CD4-positive, alpha-beta T cell treated with Interleukin-6 at 100 ng/mL for 8 hours (primary cell): ENCODE measurements at places on chromosomes 1 and 21.

- DNase-seq, result no peak
Measured at GRCh38 chr1:179775009-179775408, 31.9 kb downstream of the FAM163A start.

DNA sequence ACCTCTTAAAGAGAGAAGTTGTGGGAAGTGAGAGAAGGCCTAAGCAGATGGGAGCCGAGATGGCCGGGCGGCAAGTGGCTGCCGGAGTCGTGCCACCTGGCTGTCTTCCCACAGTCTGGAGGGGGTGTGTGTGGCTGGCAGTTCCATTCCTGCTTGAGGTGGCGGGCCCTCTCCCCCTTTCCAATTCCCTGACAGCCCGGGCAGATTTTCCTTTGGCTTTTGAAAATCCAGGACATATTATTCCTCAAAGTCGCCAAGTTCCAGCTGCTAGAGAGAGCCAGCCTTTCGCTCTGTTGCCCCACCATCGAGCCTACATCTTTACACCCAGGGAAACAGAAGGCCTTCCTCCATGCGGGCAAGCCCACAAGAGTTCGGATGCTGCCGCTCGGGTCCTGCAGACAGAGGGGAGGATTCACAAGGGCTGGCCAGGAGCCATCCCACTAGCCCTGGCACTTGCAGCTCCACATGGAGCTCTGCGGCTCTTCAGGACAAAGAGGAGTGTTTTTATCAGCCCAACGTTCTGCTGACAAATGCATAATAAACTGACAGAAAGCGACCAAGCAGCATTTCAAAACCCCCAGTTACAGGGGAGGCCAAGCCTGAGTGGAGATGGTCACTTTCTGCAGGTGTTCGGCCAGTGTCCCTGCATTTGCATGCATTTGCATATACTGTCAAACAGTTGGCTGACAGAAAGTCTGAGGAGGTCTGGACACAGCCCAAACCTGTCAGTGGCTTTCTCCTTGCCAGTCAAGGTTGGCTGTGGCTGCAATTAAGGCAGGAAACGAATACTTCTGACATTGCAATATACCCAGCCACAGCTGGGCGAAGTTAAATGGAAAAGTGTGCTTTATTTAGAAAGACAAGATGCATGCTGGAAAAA is 45.9 kb downstream of the OLIG1 start:
- no peak for DNase-seq

- no peak for DNase-seq
Measured at GRCh38 chr1:230542054-230542453, 100.2 kb upstream of the COG2 start.

GRCh38 chr1:213122514-213122929 is 71.5 kb downstream of the RPS6KC1 start:
- peak; percentile 24 for DNase-seq

DNA sequence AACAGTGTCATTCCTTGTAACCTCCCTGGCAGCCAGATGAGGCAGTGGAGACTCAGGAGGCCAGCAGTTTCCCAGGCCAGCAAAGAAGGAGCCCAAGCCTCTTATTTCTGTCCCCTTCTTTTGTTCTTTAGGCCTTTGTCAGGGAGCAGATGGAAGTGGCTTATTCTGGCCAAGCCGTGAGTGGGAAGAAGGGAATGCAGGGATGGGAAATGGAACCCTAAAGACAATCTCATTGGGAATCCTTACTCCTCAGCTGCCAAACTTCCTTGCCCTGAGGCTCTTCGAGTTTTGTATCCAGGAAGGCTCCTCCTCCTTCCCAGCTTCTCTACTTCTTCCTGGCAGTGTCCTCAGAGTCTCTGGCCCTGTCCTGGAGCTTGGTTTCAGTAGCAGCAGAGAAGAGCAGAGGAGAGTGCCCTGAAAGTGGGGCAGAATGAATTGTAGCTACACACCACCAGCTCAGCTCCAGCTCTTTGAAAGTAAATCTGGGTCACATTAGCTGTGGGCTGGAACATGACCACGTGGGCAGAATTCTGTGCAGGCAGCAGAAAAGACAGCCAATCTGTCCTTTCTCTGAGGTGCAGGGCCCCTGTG is 63.9 kb downstream of the NDUFS5 start:
- no peak for DNase-seq

DNA sequence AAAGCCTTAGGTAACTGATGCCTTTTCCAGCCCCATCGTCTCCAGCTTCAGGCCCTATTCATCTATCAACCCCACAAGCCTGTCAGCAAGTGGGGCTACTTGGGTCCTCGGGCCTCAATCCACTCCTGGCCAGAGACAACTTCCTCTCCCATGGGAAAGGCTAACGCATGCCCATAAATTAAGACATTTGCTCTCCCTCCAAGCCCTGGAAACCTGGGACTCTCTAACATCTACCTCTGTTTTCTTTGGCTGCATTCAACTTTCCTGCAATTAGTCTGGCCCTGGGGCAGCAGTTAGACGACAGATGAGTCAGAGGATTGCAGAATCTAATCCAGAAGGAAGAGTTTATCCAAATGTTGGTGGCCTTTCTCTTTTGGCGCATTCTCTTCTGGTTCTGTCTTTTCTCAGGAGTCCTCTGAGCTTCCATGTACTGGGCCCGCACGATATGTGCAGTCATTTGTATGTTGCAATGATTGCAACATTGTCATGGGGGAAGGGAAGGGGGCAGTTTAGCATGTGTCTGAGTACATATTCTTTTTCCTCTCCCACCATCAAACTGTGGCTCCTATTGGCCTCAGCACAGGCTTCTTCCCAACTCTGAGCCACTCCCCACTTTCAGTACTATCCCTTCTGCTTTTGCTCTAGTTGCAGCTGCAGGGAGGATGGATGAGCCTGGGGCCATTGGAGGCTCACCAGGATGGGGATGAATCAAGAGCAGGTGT is 54.4 kb downstream of the NAV1 start:
- no peak for DNase-seq

DNA sequence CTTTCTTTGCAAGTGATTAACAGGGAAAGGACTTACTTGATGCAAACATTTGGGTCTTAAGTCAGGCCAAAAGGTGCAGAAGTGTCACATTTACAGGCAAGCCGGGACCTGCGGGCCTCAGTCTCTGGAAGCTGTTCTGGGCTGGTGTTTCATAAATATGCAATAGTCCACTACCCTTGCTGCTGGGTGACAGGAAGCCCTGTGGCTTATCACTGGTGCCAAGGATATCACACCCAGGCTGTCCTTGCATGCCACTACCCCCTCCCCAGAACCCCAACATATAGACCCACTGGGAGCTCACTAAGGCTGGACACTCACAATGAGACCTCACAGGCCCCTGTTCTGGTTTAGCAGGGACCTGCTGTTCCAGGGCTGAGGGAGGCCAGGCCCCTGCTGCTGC is 3.4 kb upstream of the LEFTY2 start:
- no peak for DNase-seq

DNA sequence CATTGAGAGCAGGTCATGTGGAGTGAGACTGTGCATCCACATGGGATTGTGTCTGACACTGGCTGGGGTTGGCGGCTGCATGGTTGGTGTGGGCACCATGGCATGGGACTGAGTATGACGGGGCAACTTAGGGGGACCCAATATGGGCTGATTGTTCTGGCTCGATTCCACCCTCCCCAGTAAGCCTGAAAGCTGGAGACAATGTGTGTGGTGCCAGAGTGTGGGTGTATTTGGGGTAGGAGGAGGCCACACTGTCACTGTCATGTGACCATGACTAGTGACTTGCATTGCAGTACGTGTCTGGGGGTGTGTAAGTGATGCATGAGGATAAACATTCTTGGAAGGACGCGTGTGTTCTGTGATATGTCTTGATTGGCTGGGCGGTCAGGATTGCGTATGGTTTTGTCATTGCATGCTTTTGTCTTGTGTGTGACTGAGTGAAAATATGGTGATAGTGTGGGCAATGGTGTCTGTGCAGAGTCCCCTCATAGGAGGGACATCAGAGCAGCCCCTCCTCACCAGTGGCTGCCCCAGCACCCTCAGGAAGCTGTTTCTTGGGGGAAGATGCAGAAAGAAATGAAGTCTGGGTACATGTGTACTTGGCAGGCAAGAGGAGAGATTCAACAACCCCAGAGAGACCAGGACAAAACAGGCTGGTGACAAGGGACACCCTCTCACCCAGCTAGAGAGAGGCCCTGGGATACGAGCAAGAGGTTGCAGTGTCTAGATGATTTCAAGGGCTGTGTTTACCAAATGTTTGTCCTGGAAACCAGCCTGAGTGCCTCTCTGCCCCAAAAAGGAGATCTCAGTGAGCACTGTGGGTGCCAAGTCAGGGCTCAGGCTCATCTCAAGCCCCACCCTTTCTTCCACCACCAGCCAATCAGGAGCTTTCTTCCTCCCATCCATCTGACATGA is 36.3 kb downstream of the SDC3 start:
- no peak for DNase-seq

DNA sequence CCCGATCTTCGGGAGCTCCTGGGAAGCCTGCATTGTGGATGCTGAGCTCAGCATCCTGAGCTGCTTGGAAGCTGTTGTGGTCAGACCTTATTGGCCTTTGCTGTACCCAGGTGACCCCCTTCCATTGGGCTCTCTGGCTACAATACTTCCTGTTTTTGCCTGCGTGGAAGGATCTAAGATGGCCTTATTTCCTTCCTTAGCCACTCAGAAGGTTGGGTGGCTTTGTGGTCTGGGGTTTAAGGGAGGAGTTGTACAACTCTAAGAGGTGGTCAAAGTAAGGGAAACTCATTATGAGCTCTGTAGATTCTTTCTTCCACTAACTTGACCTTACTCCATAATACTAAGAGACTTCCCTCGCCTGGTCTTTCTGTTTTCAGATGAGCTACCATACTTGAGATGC is 17.7 kb downstream of the PFKFB2 start:
- DNase-seq, result no peak

GRCh38 chr1:57007948-57008347 is 42.1 kb upstream of the C8B start:
- DNase-seq, result no peak

DNA sequence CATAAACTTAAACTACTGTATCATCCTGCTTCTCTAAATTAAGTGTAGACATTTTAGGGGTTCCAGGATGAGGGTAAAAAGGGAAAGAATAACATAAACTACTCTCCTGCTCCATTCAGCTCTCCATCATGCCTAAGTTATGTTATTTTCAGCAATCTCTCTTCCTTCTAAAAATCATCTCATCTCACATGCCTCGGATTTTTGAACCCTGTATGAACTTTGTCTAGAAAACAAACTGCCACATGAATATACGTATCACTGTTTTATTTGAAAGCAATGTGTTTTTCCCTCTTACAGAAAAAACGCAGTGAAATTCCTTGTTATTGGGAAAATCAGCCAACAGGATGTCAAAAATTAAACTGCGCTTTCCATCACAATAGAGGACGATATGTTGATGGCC is 32.6 kb downstream of the ZBED6 start:
- no peak for DNase-seq

DNA sequence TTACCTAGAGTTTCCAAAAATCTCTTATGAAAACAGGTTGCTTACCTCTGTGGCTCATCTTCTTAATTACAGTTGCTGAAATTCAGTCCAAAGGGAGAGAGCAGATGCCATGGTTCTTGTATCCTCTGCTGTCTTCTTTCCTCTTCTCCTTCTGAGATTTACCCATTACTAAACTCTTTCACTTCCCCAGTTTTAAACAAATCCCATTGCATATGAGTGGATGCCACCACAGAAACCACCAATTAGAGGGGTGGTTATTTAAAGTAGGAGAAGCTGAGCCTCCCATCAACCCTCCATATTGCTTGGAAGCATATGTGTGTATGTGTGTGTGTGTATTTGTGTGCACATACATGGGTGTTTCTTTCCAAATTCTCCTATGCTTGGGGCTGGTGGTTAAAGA is 128.5 kb upstream of the KCNK1 start:
- DNase-seq, result no peak

GRCh38 chr1:34369701-34370455 is 193.2 kb downstream of the C1orf94 start:
- no peak for DNase-seq

DNA sequence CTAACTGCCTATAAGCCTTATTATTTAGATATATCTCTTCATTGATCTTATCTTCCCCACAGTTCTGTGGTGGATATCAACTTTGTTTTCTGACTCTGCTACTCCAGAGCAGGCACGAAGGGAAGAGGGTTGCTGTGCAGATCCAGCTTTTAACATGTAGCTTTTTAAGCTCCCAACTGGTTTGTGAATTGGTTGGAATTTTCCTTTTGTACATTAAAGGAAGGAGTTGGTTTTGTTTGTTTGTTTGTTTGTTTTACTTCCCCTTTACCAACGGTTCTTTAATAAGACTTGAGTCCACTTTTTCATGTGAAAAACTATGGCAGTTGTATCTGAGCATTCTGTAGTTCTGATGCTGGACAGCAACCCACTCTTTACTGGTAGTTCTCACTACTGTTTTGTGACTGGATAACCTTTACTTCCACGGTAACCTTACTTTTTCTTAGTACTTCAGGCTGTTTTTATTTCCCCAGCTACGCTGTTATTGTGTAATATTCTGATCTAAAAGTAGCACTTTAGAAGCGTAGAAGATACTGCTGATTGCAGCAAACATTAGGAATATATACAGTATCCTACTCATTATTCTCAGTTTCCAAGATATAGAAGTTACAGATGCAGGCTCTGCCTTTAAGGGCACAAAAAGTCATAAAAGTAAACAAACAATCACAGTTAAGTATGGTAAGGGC is 1.6 kb downstream of the GNPAT start:
- DNase-seq, result no peak

- DNase-seq, result no peak
Measured at GRCh38 chr1:200372095-200372884, 37.5 kb downstream of the ZNF281 start.

DNA sequence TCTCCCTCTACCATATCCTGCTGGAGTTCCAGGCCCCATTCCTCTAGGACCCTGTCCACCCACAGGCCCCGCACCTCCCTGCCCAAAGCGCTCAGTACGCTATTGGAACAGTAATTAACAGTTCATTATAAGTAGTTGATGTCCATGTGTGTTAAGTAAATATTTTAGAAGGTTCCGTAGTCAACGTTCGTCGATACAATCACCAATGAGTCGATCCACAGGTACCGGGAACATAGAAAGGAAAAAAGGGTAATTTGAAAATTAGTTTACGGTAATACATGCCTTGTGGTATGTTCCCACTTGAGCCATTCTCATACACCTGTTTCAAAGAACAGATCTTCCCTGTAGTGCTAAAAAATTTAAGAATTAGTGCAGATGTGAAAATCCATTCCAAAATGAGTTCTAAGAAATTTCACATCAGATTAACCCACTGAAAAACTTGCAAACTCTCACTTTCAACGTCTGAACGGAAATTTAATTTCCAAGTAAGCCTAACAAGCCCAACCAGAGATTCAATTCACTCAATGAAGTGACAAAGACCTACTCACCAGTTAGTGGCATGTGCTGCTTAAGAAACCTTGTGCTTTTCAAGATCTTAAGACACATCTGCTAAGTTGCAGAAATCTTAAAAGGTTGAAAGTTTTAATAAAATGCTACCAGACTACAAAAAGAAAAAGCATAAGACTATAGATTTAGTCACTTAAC is 8.3 kb downstream of the SFPQ start:
- no peak for DNase-seq
